ENCODE measurements at places on chromosomes 2 and 18.

GRCh38 chr2:181235683-181236459, 221.3 kb upstream of the ITGA4 start:
- no peak for DNase-seq

DNA sequence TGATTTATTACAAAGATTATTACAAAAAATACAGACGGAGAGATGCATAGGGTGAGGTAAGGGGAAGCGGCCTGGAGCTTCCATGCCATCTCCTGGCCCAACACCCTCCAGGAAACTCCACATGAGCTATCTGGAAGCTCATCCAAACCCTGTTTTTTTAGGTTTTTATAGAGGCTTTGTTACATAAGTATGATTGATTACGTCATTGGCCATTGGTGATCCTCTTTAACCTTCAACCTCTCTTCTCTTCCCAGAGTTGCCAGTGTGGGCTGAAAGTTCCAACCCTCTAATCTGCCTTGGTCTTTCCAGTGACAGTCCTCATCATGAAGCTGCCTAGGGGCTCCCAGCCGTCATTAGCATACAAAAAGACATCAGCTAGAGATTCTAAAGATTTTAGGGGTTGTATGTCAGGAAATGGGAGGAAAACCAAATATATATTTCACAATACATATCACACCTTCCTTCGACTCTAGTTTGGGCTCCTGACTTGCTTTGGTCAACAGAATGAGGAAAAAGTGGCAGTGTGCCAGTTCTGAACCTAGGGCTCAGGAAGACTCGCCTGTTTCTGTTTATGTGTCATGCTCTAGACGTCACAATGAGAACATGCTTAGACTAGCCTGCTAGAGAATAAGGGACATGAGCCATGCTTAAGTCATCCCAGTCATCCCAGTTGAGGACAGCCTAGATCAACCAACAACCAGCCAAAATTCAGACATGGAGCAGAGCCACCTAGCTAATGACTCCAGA, 54.1 kb downstream of the ETAA1 start:
- DNase-seq = no peak

DNA sequence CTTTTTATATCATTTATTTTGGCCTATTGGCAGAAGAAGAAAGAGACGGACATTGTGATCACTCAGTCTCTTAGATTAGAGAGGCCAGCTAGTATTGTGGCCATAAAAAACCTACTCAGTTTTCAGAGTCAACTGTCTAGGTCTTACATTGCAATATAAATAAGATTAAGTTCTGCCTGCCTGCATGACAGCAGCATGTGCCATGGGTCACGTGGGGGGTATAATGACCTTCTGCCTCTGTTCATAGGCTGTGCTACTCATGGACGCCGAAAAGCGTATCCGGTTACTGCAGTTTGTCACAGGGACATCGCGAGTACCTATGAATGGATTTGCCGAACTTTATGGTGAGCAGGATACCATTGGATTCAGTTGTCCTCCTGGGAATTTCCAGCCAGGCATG, 238.5 kb downstream of the ALPK2 start:
- DNase-seq = no peak

GRCh38 chr18:27964811-27965210, 212.1 kb downstream of the CDH2 start:
- DNase-seq = no peak

DNA sequence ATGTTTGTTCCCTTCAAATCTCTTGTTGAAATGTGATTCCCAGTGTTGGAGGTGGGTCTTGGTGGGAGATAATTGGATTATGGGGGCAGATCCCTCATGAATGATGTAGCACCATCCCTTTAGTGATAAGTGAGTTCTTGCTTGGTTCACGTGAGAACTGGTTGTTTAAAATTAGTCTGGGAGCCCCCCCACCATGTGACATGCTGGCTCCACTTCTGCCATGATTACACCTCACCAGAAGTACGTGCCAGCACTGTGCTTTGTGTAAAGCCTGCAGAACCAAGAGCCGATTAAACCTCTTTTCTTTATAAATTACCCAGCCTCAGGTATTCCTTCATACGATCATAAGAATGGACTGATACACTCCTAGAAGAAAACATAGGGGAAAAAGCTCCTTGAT, 10.1 kb downstream of the ABI2 start:
- no peak for DNase-seq

GRCh38 chr2:153819501-153819900, 52.2 kb upstream of the GALNT13 start:
- DNase-seq = no peak

GRCh38 chr18:55932675-55933074, 344.7 kb upstream of the TCF4 start:
- DNase-seq = no peak
